ENCODE measurements at places on chromosomes 2 and 18. TPM values are rescaled to one million over a fixed set of nuclear protein-coding genes. Genes with fewer than 3 reads are reported as not detected.

Gene CD226
- 0.75 TPM for total RNA-seq

Gene SLC4A1AP
- total RNA-seq = 29.9 TPM

Gene DPP4
- 2.8 TPM for total RNA-seq

Gene MGAT4A
- total RNA-seq = 0.31 TPM

Gene ANKRD30B
- total RNA-seq = not detected
